Anterior cingulate cortex (tissue), 58 donors: ENCODE measurements at places on chromosomes 1 and 21.

GRCh38 chr1:1432951-1433803, 2.3 kb upstream of the VWA1 start:
- peak; percentile 55 for DNase-seq

DNA sequence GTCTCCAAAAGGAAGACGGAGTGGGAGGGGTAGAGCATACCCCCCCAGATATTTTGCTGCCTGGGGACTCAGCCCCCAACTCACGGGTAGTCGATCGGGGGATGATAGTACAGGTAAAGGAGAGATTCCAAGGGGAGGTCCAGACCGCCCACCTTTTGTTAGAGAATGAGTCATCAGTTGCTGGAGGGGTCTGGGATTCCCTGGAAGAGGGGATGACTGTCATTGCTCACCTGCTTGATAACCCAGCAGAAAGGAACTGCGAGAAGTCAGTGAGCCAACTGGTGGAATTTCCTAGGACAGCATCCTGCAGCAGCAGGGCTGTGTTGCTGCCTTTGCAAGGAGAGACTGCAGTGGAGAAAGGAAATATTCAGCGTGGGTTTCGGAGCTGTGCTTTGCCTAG, 64.4 kb downstream of the MACF1 start:
- no peak for DNase-seq

GRCh38 chr1:31135973-31136600, 70.6 kb upstream of the PUM1 start:
- DNase-seq: no peak

- DNase-seq: no peak
Observed at GRCh38 chr1:217029281-217030157, 306.3 kb upstream of the ESRRG start.

GRCh38 chr1:172483448-172483847, 39.6 kb upstream of the PIGC start:
- DNase-seq: no peak

DNA sequence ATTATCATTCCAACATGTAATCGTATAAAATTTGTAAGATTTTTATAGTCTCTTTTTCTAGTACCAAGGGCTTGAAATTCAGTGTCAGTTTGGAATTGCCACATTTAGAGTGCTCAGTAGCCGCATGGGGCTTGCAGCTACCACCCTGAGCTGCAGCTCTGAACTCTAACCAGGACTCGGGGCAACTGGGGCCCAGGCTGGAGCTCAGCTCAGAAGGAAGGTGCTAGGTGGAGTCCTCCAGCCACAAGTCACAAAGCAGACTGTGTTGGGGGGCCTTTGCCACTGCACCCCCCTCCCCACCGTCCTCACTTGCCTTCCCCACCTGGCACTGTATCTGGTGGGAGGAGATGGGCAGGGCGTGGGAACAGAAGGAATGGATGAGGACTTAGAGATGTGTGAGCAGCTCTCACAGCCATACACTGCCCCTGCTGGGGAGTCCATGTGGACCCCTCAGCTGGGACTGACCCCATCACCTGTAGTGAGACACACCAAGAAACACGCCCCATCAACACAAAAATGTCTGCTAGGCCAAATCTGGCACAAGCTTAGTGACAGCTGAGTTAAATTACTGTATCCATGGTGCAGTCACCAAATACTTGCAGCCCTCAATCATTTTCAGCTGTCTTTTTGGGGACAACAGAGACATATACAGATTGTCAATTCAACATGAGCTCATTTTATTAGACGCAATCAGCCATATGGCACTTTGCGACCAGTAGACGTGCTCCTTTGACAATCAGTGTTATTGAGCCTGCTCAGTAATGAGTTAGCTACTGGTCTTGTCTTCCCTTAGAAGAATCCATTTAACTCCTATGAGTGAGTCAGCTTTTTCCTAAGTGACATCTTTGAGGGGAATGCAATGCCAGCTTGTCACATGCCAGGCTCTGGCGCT, 241.7 kb upstream of the RAB4A start:
- no peak for DNase-seq

GRCh38 chr1:156668801-156669637, 8.2 kb downstream of the NES start:
- DNase-seq: no peak

DNA sequence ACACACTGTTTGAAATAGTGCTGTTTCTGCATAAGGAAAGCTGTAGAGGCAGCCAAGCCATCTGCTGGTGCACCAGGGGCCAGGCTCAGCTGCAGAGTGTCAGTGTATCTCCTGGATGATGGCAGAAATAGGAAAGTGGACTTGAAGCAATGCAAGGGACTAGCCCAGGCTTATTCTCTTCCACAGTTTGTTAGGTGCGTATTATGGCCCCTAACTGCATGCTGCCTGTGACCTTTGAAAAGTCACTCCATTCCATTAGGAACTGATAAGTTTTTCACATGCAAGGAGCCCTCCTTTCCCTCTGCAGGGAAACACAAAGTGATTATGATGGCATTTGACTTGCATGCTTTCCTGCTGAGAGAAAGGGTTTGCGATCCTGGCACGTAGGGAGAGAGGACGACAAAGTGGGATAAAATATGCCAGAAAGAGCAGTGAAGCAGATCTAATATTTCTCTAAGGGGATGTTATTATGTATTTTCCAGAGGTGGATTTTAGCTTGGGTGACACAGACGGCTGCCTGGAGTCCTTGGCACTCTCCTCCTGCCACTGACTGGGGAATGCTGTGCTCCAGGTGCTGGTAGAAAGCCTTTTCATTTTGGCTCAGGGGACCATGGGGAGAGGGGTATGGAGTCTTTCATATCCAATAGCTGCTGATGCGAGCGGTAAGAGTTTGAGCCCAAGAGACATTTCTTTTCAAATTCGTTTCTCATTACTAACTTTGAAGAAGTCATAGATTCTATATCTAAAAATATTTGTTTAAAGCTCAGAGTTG, 402.1 kb upstream of the B3GALT2 start:
- no peak for DNase-seq

DNA sequence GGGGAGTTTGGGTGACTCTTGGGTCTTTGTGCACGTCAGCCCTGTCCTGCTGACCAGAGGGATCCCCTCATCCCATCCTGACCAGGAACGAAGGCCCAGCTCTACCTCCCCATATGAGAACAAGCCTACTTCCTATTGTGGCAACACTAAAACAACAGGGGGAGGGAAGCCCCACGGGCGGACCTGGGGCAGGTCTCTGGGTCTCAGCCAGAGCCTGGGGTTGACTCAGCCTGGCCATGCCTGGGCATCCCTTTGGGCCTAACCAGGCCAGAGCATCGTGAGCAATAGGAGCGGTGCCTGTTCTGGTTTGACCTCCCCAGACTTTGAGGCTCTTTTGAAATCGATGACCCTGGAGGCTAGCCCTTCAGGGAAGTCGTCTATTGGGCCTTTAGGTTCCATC, 16.8 kb downstream of the RPS6KA1 start:
- DNase-seq: no peak

DNA sequence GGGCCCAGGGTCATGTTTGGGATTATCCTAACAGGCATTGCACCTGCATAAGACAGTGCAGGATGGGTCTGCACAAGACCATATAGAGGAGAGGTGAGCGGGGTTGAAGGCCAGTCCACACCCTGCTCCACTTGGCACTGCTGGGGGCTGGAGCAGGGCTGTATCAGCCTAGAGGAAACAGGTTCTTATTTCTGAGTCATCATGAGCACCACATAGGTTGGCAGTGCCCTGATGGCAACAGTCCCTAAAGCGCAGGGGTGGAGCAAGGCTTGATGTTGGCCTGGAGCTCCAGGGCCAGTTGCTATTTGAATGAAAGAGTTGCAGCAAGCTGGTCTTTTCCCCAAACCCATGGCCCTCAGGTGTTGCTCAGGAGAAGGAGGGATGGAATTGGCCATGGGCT, 29.8 kb upstream of the BMP8B start:
- no peak for DNase-seq

DNA sequence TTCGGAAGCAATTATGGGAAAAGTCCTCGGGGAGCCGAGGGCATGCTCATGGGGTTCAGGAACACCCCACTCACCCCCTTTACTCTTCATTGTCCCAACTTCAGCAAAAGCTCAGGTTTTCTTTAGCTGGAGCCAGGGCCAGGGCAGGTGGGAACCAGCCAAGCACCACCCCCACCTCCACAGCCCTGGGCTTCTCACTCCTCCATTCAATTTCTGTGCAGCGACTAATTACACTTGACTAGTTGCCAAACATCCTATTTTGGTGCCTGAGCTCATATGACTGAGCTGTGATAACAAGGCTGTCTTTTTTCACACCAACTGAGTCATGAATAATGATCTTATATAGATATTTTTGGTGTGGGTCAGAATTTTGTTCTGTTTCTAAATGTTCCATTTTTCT, 257.2 kb upstream of the AJAP1 start:
- DNase-seq: no peak

- no peak for DNase-seq
Observed at GRCh38 chr1:33586106-33586505, 113.7 kb downstream of the ZSCAN20 start.

GRCh38 chr1:93839307-93839706, 39.7 kb downstream of the DNTTIP2 start:
- DNase-seq: no peak

- no peak for DNase-seq
Observed at GRCh38 chr1:48917901-48918603, 141.4 kb upstream of the BEND5 start.

DNA sequence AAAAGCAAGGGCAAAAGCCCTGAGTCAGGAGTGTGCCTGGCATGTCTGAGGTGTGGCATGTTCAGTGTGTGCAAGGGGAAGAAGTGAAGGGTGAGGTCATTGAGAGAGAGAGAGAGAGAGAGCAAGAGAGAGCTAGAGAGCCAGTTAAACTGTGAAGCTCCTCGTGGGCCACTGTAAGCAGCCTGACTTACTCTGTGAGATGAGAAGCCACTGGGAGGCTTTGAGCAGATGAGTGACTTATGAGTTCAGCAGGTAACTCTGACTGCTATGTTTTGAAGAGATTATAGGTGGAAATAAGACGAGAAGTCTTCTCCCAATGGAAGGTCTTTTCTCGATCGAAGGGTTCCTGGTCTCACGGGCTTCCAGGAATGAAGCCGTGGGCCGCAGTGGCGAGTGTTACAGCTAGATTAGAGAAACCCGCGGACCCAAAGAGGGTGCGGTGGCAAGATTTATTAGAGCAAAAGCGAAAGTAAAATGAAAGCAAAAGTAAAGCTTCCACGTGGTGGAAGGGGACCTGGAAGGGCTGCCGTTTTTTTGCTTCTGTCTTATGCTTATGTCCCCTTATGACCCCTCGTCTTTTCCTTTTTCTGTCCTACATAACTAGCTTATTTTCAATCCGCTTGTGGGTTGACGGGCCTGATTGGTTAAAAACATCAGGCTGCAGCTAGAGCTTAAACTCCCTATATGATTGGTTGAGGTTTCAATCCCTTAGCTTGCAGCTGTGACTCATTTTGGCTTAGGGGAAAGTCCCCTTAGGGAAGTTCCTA, 323.1 kb upstream of the FAM78B start:
- DNase-seq: no peak

GRCh38 chr1:234854645-234855039, 244.7 kb upstream of the IRF2BP2 start:
- DNase-seq: no peak

- DNase-seq: no peak
Observed at GRCh38 chr21:29638761-29639327, 301.0 kb downstream of the GRIK1 start.

DNA sequence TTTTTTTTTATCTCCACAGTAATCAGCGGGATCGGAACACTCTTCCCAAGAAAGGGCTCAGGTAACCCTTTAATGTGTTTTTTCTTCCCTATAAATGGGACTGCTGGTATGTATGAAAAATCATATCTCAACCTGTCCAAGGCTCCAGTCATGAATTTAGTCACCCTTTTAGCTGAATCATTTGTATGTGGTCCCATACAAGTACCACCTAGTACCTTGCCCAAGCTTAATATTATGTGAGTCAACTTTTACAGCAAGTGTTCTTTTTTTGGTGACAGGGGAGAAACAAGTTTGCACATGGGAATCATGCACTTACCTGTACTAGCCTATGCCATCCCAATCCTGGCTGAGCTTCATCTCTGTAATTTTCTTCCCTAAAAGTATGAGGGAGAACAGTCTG, 43.7 kb upstream of the IPO9 start:
- no peak for DNase-seq

- DNase-seq: no peak
Observed at GRCh38 chr1:72278461-72278860, 3.9 kb downstream of the NEGR1 start.

DNA sequence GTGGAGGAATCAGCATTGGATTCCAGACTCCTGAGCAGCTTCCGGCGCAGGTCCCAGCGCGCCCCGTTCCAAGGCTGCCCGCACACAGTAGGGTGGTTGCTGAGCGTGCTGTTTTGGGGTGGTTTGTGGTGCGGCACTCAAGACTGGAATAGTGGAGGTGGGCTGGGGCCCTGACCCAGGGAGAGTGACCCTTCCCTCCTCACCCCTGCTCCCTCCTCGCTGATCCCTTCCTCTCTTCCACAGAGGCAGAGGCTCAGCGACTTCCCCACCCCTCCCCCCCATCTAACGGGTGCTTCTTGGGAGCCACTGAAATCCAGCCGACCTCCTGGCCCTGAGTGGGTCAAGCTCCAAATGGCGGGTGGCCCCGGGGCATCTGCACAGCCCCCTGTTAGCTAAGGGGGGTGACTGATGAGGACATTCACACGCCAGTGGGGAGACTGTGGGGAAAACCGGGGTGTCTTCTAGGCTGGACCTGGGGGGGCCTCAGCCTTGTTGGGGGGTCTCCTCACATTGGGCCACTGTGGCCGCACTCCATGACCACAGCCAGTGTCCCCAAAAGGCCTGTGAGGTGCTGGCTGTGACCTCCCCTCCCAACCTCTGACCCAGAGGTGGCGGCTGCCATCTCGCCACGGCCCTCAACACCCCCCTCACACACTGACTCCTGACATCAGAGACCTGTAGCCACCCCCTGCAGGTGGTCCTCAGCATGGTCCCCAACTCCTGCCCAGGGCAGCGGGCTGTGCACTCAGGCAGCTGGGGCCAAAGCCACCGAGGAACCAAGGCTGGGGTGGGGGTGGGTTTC, 3.9 kb upstream of the HES4 start:
- DNase-seq: no peak

DNA sequence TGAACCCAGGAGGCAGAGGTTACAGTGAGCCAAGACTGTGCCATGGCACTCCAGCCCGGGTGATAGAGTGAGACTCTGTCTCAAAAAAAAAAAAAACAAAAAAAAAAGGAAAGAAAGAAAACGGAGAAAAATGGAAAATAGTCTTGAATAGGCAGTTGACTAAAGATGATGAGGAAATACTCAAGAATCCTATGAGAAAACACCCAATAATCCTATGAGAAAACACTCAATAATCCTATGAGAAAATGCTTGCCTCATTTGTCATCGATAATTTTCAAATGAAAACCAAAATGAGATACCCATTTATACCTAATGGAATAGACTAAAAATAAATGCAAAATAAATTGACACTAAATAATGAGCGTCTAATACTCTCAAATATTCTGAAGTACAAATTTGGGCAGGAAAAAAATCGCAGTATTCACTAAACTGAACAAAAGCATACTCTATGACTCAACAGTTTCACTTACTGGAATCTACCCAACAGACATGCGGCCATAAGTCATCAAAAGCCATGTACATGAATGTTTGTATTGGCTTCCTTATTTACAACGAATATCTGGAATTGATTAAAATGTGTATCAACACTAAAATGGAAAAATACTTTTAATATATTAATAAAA, 733.9 kb upstream of the CHRM3 start:
- no peak for DNase-seq

GRCh38 chr1:31348449-31348848, 24.4 kb downstream of the FABP3 start:
- DNase-seq: no peak

- no peak for DNase-seq
Observed at GRCh38 chr1:78831731-78832360, 174.7 kb downstream of the ADGRL4 start.

- DNase-seq: no peak
Observed at GRCh38 chr1:14303011-14303410, 295.5 kb upstream of the KAZN start.
